ENCODE measurements at places on chromosomes 7 and 10.

DNA sequence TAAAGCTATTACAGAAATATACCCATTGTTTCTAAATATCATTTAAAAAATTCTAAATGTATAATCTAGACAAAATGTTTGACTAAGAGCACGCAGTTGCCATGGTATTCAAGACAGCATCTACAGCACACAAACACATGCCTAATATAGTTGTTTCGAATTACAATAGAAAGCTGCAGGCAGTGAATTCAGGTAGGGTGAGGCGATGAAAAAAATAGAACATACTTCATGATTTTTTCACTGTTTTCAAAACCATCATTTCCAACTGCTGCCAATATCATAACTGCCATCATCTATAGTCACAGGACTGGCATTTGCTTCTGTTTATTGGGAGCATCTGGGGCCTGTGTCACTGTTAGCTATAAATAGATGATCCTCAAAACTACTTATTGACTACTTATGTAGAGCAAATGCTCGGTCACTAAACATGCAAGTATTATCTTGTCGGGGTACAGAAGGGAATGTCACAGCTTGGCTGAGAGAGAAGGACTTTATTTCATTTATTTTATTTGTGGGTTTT, 34.4 kb upstream of the OTUD1 start:
- DNase-seq: no peak

DNA sequence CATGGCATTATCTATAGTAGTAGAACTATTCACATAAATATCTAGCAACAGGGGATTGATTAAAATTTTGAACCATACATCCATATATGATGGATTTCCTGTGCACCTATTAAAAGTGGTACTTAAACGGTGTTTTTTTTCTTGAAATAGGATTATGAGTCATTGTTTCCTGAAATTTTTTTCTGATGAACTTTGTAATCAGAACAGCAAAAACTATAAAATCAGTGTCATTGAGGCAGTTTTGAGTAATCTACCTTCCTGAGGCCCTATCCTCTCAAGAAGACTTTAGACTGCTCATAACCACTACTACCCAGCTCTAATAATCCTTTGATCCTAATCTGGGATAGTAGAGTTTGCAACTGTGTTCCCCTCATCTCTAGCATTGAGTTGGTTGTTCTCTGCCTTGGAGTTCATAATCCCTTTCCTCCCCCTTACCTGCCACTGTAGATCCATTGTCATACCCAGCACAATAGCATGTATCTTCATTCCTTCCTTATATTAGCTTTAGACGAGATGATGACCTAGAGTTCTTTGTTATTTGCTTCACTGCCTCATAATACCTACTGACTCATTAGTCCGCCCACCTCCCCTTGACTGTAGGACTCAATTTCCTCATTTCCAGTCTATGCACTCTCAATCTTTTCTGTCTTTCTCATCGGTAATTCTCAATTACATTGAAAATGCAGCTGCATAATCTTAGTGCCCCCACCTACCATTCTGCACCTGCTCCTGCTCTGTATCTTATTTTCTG, 133.4 kb downstream of the LRRC4 start:
- no peak for DNase-seq

GRCh38 chr10:69772933-69773704, 28.6 kb upstream of the COL13A1 start:
- DNase-seq: no peak

DNA sequence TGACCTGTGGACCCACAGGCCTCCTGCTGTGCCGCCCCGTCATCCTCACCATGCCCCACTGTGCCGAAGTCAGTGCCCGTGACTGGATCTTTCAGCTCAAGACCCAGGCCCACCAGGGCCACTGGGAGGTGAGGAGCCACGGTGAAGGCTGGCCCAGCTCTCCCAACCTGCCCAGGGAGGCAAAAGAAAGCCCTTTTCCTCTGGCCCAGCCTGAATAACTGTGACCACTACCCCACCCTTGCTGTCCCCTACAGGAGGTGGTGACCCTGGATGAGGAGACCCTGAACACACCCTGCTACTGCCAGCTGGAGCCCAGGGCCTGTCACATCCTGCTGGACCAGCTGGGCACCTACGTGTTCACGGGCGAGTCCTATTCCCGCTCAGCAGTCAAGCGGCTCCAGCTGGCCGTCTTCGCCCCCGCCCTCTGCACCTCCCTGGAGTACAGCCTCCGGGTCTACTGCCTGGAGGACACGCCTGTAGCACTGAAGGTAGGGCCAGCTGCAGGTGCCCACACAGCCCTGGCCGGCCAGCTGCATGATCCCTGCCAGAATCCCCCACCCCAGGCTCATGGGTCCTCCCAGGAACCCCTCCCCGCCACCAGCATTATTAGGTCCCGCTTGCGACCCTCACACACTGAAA, 25.5 kb upstream of the SLC29A3 start:
- no peak for DNase-seq

DNA sequence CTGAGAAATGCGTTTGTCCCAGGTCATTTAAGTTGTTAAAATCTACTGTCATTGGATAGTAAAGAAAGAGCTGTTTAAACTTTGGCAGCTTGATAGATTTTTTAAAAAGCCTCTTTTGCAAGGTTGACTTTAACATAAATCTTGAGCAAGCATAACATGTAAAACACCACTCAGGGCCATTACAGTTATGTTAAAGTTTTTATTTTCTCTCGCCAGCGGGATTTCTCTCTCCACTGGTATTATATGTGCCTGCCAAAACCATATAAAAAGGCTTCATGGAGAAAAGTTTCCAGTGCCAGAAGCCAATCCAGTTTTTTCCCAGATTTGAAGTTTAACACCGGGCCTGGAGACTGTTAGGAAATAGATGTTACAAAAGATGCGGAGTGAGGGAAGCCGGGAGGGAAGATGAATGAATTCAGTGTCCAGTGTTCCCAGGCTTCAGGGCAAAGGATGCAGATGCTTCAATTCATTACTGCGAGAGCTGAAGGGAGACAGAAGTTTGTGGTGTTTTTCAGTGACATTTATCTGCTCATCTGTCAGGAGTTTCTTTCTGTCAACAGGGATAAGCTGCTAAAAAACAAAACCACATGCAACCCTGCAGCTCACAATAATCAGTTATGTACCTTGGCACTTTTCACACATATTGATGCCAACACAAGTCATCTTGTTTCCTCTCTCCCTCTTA, 155.5 kb downstream of the SPAG6 start:
- no peak for DNase-seq

DNA sequence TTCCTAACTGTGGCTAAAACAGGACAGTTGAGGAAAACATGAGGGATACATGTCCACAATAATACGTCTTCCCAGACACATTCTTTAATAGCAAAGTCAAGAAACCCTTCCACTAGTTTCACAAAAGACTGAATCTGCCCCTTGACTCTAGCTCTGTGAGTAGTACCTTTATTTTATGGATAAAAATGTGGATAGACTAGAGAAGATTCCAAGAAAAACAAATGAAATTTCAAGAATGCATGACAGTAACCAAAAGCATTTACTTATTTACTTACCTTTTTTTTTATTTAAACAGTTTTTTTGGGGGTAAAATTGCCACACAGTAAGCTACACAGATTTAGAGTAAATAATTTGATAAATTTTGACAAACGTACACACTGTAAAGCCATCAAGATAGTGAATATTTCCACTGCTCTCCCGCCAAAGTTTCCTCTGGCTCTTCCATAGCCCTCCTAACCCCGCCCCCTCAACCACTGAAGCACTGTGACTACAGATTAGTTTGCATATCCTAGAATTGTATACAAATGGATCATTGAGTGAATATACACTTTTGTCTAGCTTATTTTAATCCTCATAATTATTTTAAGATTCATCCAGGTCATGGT, 420.4 kb upstream of the ZMIZ1 start:
- no peak for DNase-seq

DNA sequence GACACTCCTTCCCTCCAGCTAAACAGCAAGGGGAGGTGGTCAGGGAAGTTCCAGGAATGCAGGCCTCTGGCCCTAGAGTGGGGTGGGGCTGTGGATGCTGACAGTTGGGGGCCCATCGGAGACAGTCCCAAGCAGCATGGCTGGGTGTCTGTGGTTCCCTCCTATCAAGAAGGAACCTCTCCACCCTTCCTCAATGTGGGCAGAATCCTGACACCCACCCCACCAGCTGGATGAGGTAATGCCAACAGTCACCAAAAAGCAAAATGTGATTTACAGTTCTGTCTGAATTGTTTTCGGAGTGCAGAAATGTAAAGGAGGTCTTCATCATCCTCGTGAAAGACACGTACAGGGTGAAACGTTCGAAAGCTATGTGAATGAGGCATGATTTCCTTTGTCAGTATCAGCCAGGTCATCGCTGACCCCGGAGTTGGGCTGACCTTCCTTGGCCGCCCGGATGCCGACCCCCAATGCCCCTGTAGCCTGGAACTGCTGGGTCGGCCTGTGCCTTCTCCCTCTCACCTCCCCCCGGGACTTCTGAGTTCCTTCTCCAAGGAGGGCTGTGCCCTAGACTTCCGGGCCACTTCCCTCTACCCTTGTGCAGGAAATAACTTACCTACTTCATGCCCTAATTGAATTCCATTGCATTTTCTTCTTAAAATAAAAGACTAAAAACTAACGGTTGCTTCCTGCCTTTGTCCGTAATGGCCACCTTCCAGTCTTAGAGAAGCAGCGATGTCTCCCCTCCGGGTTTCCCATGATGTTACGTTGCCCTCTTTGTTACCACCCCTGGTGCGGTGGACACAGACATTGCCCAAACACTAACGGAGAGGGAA, 24.5 kb downstream of the FOXK1 start:
- DNase-seq: no peak

- no peak for DNase-seq
These were observed 1.6 kb upstream of the MARVELD1 start for GRCh38 chr10:97711640-97712572.

- no peak for DNase-seq
These were observed 177.6 kb downstream of the PRKAG2 start for GRCh38 chr7:151699147-151699927.

GRCh38 chr10:22339761-22340328, 5.5 kb upstream of the SPAG6 start:
- DNase-seq: no peak

DNA sequence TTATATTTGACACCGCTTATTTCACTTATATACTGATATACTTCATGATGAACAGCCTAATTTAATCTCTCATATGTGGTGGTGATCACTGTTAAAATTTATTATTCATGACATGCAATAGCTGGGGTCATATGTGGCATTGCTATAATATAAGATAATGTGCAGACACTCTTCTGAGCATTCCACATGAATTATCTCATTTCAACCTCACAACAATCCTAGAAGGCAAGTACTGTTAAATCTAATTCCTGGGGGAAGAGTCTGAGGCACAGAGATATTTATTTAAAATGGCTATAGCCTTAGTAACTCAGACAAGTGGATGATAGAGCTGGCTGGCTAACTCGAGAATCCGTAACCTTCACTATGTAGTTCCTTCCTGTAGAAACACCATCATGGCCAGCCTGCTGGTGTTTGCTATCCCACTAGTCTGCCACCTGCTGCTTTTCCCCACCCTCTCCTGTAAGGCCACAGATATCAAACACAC, 46.6 kb upstream of the A1CF start:
- DNase-seq: no peak

DNA sequence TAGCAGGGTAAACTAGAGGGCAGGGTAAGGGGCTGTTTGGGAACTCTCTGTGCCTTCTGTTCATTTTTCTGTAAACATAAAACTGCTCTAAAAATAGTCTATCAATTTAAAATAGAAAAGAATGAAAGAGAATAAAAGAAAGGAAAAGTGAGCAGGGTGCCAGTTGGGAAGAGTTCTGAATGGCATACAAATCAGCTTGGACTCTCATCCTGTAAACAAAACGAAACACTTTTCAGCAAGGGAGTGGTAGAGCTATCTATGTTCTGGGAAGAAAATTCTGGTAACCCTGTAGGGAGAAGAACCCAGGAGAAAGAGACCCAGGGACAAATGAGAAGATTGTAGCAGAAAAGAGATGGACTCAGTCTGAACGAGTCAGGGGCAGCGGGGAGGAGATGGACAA, 24.6 kb downstream of the SCRN1 start:
- no peak for DNase-seq

GRCh38 chr7:129351320-129351719, 82.9 kb upstream of the STRIP2 start:
- no peak for DNase-seq

DNA sequence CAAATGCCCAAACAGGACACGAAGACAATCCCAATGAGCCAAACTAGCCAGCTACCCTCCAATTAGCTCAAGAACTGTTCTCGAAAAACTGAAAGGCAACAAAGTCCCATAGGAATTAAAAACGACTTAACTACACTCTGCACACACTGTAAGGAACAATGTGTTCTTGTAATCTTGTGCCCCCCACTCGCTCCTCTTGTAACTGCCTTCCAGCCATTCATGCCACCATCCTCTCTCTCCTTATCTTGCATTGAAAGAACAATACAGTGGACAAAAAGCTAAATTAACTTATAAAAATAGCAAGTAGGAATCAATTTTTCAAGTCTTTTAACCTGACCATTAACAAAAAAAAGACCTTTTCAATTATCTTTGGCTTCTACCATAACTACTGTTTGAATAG, 2.9 kb downstream of the CYTH3 start:
- DNase-seq: no peak

DNA sequence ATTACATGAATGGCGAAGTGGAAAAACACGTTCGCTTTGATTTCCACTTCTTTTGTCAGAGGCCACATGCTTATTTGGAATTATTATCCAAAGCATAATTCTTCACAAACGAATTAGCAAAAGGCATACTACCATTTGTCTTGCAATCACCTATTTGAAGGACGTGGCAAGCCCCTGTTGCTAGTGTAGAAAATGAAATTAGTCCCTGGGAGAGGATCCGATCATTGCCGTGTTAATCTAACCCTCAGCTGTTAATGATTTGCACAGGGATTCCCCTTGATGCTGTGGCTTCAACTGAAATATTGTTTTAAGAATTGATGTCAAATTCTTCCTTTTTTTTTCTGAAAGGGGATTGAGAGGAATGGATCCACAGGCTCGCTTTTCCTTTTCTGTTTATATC, 4.6 kb downstream of the AGMO start:
- DNase-seq: no peak

DNA sequence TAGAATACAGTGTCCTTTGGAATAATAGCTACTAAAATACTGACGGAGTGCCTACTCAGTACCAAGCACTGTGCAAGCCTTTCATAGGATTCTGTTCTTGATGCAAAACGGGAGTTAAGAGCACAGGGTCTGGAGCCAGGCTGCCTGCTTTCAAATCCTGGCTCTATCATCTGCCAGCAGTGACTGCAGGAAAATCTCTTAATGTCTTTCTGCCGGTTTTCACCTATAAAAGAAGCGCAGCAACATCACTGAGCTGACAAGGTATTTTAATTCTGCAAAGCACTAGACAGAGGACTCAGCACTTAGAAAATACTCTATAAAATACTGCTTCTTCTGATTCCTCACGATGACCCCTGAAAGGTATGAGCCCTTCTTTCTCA, 659 bp downstream of the FIGNL1 start:
- no peak for DNase-seq

GRCh38 chr7:131546126-131546525, 10.3 kb downstream of the PODXL start:
- no peak for DNase-seq

DNA sequence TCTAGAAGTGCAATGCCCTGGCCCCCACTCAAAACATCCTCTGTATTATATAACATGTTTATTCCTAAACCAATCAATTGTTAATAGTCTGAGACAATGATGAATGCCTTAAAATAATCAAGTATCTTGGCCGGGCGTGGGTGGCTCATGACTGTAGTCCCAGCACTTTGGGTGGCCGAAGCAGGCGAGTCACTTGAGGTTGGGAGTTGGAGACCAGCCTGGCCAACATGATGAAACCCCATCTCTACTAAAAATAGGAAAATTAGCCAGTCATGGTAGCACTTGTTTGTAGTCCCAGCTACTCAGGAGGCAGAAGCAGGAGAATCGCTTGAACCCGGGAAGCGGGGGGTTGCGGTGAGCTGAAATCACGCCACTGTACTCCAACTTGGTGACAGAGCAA, 29.4 kb upstream of the CACNA2D1 start:
- DNase-seq: no peak
